Activated naive CD4-positive, alpha-beta T cell treated with anti-CD3 and anti-CD28 coated beads for 36 hours (primary cell): ENCODE measurements at places on chromosomes 2 and 18. TPM values are rescaled to one million over a fixed set of nuclear protein-coding genes. Genes with fewer than 3 reads are reported as not detected.

- H3K27me3 ChIP-seq, result peaks cover 5% of the 10 kb centered on the region
- no peak overlapping the region for H3K27ac ChIP-seq
- no peak overlapping the region for H3K4me3 ChIP-seq
- no peak for DNase-seq
- H3K4me1 ChIP-seq, result no peaks in the 10 kb centered on the region
- no peaks in the 10 kb centered on the region for H3K36me3 ChIP-seq
These were observed 307.9 kb downstream of the CLIP4 start for GRCh38 chr2:29423061-29423666.

DNA sequence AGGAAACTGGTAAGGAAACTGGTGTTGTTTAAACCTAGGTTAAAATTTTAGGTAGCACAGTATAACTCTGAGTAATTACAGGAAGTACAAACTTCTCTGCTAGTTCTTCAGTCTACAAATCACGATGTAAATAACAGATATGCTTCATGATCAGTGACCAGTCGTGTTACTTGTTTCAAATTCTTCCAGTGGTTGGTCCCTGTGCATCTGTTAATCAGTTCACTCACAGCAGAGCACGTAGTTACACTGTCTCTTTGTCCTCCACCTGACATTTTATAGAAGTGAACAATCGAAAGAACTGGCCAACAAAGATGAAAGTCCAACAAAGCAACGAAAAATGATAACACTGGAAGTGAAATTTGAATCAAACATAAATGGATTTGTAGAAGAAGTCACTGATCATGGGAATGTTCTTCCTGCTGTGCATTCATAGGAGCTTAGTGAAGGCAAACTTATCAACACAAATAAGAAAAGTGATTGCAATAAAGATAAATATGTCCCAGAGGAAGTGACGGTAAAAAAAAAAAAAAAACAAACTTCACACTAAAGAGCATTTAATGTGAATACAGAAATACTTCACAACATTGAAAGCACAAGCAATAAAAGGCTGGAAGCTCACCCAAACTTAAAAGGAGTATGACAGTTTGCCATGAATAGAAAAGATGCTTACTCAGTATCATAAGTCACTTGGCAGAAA lies 7.0 kb downstream of the EIF2AK2 start:
- no peak overlapping the region for H3K27ac ChIP-seq
- H3K4me1 ChIP-seq, result peaks cover 20% of the 10 kb centered on the region
- no peak for DNase-seq
- H3K4me3 ChIP-seq, result no peak overlapping the region
- no peaks in the 10 kb centered on the region for H3K27me3 ChIP-seq

DNA sequence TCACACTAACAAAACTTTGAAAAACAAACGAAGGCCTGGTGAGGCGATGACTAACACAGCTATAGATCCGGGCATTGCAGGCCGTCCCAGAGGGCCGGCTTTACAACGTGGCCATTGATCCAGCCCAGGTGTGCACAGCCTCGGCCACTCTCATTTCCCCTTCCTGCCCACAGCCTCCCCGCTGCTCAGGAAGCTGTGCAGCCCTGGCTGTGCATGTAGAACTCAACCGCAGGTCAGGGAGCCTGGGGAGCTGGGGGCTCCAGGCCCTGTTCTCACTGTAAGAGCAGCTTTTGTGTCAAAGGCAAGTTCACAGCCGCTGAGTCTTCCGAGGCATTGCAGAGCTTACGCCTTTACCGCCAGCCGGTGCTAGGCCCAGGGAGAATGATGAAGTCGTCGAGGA lies 87.2 kb downstream of the LONRF2 start:
- H3K4me3 ChIP-seq, result no peak overlapping the region
- no peak overlapping the region for H3K27ac ChIP-seq
- no peaks in the 10 kb centered on the region for H3K36me3 ChIP-seq
- DNase-seq, result peak; percentile 20
- peaks cover 18% of the 10 kb centered on the region for H3K4me1 ChIP-seq

DNA sequence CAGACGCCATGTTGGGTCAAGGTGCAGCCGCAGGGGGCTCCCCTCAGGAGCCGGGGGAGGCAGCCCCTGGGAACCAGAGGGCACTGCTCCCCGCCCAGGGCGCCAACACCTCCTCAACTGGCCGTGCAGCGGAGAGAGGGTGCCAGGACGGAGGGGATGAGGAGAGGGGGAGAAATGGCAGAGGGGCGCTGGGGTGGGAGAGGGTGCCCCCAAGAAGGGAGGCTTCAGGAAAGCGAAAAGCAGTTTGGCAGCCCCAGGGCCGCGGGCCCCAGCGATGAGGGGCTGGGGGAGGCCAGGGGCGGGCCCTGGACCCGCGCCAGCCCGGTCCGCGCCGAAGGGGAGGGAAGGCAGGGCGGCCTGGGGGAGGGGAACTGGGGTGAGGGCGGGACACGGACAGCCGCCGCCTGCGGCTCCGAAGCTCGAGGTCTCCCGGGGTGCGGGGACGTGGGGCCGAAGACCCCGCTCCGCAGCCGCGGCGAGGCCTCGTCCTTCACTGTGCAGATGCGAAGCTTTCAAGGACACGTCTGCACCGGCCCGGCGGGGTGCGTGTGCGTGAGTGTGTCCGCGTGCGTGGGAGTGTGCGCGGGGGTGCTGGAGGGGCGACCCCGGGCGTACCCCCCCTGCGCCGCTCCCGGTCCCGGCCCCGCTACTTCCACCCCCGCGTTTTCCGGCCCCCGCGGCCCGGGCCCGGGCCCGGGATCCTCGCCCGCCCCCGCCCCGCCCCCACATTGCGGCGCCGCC lies 1.4 kb downstream of the DNMT3A start:
- no peaks in the 10 kb centered on the region for H3K27me3 ChIP-seq
- no peak for DNase-seq
- H3K4me3 ChIP-seq, result peak overlapping the region; percentile 68
- H3K4me1 ChIP-seq, result peaks cover 45% of the 10 kb centered on the region

HDLBP gene
- 278 TPM for total RNA-seq

SERPINB10 gene
- not detected for total RNA-seq

- no peak overlapping the region for H3K27ac ChIP-seq
- H3K27me3 ChIP-seq, result no peaks in the 10 kb centered on the region
- H3K36me3 ChIP-seq, result no peaks in the 10 kb centered on the region
- H3K4me3 ChIP-seq, result no peak overlapping the region
These were observed 97.2 kb upstream of the OTOS start for GRCh38 chr2:240237609-240238174.

SPRED2 gene
- total RNA-seq, result 8.0 TPM
